ENCODE measurements at places on chromosomes 11 and 22.

GRCh38 chr11:110474578-110474977 lies 44.8 kb downstream of the FDX1 start:
- no peak for DNase-seq

- DNase-seq: peak; percentile 66
Measured at GRCh38 chr11:123760894-123761293, 6.6 kb upstream of the OR6X1 start.

DNA sequence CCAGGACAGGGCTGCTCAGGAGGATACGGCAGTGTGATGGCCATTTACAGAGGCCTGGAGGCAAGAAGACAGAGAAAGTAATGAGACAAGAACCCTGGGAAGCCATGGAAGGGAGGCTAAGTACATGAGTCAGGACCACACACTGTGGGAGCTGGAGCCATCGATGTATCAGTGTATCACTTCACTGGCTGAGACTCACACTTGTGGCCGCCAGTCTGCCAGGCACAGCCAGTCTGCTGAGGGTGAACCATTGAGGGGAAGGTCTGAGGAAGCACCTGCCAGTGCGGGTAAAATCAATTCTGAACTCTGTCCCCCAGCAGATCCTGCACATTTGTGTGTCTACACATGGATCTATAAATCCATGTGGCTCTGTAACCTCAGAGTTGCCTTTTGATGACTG lies 195.6 kb downstream of the GRIK4 start:
- DNase-seq: no peak

- DNase-seq: no peak
Measured at GRCh38 chr11:967995-968751, 42.5 kb downstream of the AP2A2 start.

DNA sequence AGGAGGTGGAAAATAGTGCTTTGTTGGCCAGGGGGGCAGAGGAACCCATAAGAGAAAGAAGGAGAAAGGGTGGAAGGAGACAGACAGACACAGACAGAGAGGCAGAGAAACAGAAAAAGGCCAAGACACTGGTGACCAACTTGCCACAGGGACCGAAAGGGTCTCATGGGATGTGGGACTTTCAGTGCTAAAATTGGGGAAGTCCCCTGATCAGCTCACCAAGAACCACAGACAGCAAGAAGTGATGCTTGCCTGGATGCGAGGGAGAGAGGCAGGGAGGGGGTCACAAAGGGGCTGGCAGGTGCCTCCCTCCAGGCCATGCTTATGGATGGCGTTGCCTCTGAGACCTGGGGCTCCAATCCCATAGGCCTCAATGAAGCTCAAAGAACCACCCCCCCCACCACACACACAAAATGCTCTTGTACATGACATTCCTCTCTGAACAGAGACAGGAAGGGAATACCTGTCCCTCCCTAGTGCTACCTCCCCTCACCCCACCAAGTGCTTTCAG lies 413.4 kb downstream of the MN1 start:
- DNase-seq: no peak

DNA sequence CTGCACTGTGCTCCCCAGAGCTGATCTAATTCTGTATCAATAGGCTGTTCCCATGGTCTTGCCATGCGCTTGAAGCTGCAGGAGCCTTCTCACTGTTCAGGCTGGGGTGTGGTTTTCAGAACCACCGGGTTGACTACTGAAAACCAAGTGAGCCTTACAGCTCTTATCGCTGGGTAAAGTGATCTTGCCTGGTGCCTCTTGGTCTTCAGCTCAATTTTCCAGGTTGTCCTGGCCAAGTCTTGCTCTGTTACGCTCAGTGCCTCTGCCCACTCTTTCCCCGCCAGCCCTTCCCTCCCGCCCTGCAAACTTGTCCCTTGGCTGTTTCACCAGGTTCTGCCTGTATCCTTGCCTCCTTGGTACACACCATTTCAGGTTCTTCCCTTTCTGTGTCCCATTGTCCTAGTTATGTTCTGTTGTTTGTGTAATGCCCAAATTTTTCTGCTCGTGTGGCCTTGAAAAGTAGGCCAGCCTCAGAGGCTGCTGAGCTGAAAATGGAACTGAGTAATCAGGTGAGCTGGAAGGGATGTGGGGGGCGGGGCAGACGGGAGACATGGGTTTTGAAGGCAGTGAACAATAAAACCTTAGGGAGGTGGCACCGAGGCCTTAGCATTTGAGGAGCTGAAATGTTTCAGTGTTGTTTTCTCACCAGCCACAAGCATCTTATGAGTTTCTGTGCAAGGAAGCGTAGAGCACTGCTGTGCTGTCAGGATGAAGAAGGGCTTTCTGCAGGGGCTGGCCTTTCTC lies 11.2 kb downstream of the PEX26 start:
- DNase-seq: no peak

GRCh38 chr22:48210198-48210580 lies 1447.7 kb downstream of the TBC1D22A start:
- no peak for DNase-seq

DNA sequence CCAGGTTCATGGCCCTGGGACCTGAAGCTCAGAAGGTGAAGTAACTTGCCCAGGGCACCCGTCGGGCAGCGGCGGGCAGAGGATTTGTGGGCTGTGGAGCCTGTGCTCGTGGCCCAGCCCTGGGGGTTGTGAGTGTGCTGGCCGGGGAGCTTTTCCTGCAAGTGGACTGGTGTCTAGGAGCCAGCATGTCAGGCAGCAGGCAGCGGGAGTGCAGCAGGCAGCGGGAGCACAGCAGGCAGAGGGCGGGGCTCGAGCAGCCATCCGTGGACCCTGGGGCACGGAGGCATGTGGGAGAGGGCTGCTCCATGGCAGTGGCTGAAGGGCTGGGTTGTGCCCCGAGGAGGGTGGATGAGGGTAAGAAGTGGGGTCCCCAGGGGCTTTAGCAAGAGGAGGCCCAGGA lies 72.7 kb upstream of the PPP6R3 start:
- DNase-seq: no peak

- no peak for DNase-seq
Measured at GRCh38 chr22:23888615-23889401, 5.4 kb upstream of the MIF start.

DNA sequence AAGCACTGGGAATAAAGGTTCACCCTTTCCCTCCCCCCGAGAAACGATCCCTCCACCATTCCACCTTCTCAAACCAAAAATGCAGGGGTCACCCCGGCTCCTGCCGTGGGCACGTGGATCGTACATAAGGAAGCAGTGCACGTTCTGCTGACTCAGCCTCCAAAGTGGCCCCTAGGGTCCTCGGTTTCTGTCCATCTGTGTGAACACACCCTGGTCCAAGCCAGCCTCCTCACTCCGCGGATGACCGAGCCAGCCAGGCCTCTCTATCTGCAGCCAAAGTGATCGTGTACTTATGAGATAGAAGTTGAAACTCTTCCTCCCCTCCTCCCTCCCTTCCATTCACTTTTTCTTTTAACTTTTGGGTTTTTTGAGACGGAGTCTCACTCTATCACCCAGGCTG lies 16.2 kb downstream of the C11orf24 start:
- no peak for DNase-seq

DNA sequence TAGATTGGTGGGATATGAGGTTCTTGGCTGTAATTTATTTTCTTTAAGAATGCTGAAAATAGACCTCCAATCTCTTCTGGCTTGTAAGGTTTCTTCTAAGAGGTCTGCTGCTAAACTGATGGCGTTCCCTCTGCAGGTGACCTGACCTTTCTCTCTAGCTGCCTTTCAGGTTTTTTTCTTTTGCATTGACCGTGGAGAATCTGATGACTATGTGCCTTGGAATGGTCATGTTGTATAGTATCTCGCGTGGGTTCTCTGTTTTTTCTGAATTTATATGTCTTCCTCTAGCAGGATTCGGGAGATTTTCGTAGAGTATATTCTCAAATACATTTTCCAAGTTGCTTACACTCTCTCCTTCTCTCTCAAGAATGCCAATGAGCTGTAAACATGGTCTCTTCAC lies 122.2 kb downstream of the DDX10 start:
- no peak for DNase-seq

GRCh38 chr11:116465056-116465455 lies 307.7 kb downstream of the BUD13 start:
- no peak for DNase-seq

DNA sequence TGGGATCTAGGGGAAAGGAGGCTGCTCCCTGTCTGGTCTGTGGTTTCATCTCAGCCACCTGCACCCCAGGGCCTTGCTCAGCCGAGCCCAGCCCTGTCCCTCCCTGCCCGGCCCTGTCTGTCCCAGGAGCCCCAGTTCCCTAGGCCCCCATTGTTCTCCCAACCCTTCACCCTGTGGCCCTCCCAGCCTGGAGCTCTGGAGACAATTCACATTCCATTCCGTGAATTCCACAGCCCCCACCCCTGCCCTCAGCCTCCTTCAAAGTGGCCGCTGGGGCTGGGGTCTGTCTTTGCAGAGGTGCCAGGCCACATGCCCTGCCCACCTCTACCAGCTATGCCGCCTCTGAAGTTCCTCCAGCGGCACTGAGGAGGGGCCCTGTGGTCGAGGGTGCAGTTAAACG lies 77.9 kb upstream of the WNT11 start:
- no peak for DNase-seq

- peak; percentile 28 for DNase-seq
Measured at GRCh38 chr11:95849087-95849825, 59.0 kb downstream of the CEP57 start.

DNA sequence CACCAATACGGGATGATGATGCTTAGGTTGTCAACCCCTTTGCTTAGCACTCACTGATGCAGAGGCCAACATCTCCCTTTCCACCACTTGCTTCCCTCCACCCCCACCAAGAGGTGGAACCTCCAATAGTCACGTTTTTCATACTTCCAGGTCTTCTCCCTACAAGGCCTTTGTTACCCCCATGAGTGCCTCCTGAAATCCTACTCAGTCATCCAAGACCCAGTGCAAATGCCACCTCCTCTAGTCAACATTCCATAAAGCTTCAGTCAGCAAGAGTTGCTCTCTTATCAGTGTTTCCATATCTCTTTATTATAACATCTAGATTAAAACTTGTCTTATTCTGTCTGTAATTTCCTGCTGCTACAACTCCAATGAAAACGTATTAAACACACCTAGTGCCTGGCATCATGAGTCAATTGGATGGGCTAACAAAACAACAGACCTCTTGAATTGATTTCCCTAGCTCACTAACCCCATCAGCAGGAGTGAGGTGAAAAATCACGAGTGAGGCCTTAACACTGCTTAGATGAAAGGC lies 370.7 kb upstream of the CCDC90B start:
- DNase-seq: no peak

GRCh38 chr11:11218629-11218986 lies 134.4 kb downstream of the CSNK2A3 start:
- DNase-seq: no peak

DNA sequence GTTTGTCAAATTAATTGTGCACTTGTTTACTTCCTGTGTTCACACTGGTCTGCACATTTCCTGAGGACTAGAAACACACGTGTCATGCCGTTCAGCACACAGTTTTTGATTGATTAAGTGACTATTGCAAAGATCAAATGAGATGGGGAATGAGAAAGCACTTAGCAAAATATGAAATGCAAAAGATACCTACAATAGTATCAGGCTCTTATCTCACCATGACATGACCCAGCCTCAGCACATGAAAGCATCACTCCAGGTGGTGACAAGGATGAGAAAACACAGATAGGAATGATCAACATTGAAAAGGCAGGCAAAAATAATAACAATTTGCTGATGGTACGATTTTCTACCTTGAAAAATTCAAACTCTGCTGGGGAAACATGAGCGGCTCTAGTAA lies 42.1 kb upstream of the TP53I11 start:
- DNase-seq: no peak

DNA sequence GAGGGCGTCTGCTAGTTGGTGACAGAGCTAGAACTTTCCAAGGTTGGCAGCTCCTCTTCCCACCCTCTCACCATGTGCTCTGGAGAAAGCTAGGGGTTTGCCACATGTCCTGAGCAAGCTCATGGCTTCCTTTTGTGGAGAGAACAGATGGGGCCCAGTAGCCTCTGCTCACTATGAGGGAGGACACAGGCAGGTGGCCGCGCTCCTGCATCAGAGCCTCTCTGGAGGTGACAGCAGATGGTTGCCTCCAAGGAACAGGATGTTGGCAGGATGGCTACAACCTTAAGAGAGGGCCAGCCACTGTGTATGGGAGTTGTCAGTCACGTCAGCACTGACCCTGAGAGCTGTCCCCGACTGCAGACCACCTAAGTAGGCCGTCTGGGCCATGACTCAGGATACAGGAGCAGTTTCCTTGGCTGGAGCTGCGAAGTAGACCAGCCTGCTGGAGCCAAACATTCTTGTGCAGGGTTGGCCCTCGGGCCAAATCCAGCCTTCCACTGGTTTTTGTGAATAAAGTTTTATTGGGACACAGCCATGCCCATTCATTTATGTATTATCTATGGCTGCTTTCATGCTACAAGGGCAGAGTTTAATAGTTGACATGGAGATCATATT lies 28.0 kb downstream of the SGSM1 start:
- DNase-seq: no peak

DNA sequence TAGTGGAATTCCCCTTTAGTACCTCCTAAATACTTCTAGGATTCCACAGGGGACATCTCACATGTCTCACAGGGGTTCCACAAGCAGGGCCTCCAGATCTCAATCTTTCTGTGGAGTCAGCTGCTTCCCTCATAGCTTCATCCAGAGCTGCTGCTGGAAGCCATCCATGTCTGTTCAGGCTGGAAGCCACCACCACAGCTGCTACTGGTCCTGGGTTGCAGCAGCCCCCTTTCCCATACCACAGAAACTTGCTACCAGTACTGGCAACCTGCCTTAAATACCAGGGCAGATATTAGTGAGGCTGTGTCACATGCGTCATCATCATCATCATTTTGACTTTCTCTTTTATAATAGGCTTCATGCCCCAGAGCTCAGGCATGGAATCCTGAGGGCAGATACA lies 242.7 kb upstream of the NCAM1 start:
- DNase-seq: no peak

GRCh38 chr11:9176136-9176535 lies 84.7 kb upstream of the SCUBE2 start:
- DNase-seq: no peak

- no peak for DNase-seq
Measured at GRCh38 chr11:110312670-110313069, 16.3 kb upstream of the RDX start.

DNA sequence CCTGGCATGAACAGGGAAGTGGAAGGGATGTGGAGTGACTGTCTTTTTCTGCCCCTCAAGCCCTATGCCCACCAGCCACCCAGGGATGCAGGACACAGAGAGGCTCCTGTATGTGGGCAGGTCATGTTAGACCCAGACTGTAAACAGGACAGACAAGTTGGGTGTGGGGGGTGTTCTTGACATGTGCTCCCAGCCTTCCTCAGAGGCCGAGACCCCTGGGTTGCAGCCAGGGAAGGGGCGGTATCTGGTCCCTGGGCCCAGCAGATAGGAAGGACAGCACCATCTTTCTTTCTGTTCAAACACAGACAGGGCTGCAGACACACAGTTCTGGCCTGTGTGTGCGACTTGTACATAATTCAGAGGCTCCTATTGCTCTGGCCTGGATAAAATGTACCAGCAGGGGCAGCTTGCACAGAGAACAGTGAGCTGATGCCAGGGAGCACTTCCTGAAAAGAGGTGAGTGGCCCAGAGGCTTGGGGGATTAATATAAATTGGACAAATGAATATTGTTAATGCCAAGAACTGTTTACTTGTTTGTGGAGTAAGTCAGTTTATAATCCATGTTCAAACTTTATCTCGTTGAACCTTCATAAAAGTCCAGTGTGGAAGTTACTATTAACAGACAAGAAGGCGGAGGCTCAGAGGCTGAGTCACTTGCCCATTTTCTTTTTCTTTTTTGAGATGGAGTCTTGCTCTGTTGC lies 16.6 kb downstream of the GDPD5 start:
- DNase-seq: no peak

GRCh38 chr11:62665599-62666258 lies 617 bp downstream of the CSKMT start:
- DNase-seq: peak; percentile 65

Measured in activated CD4-positive, alpha-beta T cell treated with anti-CD3 and anti-CD28 coated beads, Interleukin-2, amount 50 U/mL, for 16 hours (primary cell).